ENCODE measurements at places on chromosomes 12 and 14.
A peak's percentile ranks its signal among the peaks of the same experiment; 100 is the strongest.

DNA sequence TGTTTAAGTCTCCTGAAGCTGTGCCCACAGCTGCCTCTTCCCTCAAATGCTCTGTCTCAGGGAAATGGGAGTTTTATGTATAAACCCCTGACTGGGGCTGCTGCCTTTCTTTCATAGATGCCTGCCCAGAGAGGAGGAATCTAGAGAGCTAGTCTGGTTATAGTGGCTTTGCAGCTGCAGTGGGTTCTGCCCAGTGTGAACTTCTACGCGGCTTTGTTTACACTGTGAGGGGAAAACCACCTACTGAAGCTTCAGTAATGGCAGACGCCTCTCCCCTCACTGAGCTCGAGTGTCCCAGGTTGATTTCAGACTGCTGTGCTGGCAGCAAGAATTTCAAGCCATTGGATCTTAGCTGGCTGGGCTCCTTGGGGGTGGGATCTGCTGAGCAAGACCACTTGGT, 36.9 kb downstream of the SCYL2 start:
- no peak for DNase-seq

DNA sequence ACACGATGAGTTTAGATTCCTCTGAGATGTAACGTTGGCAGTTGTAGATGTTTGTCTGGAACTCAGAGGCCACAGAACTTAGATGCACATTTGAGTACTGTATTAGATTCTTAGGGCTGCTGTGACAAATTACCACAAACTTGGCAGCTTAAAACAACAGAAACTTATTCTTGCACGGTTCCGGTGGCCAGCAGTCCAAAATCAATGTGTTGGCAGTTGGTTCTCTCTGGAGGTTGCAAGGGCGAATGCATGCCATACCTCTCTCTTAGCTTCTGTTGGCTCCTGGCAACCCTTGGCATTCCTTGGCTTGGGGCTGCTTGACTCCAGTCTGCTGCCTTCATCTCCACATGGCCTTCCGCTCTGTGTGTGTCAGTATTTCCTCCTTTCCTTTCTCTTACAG, 118.9 kb downstream of the C12orf75 start:
- DNase-seq, result no peak

GRCh38 chr12:53333845-53334244, 2.3 kb downstream of the SP7 start:
- no peak for DNase-seq

GRCh38 chr14:61326146-61326545, 4.8 kb downstream of the PRKCH start:
- DNase-seq, result no peak

DNA sequence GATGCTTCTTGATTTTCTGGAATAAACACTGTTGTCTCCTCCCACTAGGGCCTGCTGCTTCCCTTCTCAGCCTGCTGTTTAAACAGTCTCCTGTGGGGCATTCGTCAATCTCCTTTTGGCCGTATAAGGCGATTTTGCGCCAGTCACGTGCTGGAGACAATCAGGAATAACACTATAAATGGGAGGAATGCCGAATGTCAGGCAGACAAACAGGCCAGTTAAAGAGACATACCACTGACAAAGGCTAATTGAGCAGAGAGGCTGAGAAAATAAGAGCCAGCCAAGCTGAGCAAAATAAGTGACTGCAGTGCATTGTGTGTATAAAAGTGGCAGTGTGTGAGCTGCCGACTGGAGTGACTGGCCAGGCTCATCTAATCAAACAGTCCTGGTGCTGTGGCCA, 23.3 kb downstream of the DMAC2L start:
- DNase-seq, result peak; percentile 74

GRCh38 chr12:92943482-92944250, 14.6 kb upstream of the EEA1 start:
- DNase-seq, result no peak

DNA sequence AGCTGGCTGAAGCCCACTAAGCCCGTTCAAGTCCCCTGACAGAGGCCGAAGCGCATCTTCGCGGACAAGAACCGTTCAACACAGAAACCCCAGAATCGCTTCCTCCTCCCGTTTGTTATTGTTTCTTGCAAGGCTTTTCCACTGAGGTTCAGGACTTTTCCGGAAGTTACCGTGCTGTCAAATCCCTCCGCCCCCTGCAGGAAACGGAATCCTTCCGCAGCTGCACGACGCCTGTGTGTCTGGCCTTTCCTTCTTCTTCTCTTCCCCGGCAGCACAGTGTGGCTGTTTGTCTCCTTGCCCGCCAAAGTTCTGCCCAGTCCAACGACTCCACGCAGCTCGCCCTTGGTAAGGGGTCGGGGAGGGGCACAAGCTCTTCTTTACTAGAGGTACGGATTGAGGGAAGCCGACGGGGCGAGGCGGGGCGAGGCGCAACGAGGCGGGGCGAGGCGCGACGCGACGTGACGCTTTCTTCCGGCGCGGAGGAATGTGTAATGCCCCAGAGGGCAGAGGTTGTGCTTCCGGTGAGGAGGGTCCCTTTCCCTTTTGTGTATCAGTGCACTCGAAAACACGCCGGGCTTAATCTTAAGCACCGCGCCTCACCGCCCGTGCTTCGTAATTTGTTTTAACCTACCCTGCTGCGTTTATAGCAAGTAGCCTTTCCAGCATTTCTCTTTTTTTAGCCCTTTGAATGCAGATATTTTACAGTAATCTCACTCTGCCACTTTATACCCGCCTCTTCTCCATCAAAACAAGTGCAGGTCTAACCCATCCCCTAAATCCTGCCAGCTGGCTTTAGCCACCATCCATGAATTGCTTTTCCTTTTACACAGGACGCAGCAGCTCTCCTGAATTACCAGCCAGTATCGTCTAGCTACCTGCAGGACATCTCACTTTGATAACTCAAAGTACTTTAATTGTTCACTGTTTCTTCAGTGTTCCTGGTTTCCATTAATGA, at the start of gene KDM5A:
Gene KDM5A, minus strand, starts transcription at position 179 of the 955 bp plus-strand sequence. CDS start 229 bp downstream, outside the sequence.
- no peak for DNase-seq
